ENCODE measurements at places on chromosomes 12 and 14.

GRCh38 chr12:108899145-108899544 lies 19.3 kb downstream of the DAO start:
- DNase-seq = no peak

DNA sequence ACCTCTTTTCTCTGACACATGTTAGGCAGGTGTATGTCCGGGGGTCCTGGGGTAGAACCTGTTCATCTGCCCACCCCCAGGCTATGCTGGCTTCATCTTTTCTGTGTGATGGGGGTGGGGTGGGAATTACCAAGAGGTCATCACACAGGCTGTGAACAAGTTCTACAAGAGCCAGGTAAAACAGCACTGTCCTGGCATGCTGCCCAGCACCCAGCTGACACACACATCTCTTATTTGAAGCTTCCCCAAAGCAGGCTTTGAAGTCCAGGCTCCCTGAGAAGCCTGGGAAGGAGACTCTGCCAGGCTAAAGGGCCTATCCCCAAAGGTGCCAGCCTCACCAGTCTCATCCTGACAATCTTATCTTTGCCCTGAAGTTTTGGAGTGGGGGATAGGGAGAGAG lies 141.1 kb downstream of the ALG10 start:
- DNase-seq = no peak

GRCh38 chr12:66302827-66303169 lies 505 bp downstream of the HELB start:
- DNase-seq = no peak

GRCh38 chr14:82180139-82180538 lies 646.5 kb upstream of the SEL1L start:
- DNase-seq = no peak

DNA sequence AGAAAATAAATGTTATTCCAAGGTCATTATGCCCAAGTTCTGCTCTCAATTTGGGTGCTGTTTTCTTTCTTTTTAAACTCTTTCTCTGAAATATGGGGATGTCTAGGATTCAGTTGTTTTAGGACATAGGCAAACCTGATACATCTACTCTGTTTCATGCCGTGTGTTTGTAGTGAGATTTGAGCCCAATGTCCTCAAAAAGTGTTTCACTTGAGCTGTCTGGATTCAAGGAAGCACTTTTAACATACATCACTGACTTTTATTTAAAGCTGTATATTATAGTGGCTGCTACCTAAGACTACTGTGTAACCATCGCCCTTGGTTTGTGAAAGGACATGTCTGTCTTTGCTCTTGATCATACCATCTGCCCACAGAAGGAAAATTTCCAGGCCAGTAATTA lies 709.3 kb upstream of the STXBP6 start:
- DNase-seq = no peak

- no peak for DNase-seq
Observed at GRCh38 chr12:130331146-130331545, 6.5 kb upstream of the PIWIL1 start.

DNA sequence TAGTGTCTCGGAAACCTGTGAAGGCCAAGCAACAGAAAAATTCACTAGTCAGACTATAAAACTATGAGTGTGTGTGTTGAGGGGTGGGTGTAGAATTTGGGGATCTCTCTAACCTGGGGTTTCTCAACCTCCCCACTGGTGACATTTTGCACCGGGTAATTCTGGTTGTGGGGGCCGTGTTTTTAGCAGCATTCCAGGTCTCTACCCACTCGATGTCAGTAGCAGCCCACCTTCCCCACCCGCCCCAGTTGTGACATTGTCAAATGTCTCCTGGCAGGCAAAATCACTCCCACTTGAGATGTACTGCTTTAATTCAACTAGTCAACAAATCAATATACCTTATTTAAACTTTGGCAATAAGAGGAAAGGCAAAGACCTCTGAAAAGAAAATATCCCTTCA lies 4.1 kb downstream of the GCN1 start:
- DNase-seq = no peak

DNA sequence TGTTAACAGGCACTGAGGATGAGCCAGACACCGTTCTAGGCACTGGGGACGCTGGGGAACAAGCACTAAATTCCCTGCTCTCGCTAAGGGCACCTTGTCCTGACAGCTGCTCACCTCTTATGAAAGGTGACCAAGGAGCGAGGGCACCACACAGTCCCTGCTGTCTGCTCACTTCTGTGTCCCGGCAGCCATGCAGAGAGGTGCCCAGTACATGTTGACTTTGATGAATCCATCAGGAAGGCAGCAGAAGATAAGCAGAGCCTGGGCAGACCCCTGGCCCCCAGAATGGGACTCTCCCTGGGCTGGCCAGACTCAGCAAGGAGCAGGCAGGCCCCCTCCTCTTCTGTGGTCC lies 14.1 kb downstream of the C14orf132 start:
- DNase-seq = no peak

DNA sequence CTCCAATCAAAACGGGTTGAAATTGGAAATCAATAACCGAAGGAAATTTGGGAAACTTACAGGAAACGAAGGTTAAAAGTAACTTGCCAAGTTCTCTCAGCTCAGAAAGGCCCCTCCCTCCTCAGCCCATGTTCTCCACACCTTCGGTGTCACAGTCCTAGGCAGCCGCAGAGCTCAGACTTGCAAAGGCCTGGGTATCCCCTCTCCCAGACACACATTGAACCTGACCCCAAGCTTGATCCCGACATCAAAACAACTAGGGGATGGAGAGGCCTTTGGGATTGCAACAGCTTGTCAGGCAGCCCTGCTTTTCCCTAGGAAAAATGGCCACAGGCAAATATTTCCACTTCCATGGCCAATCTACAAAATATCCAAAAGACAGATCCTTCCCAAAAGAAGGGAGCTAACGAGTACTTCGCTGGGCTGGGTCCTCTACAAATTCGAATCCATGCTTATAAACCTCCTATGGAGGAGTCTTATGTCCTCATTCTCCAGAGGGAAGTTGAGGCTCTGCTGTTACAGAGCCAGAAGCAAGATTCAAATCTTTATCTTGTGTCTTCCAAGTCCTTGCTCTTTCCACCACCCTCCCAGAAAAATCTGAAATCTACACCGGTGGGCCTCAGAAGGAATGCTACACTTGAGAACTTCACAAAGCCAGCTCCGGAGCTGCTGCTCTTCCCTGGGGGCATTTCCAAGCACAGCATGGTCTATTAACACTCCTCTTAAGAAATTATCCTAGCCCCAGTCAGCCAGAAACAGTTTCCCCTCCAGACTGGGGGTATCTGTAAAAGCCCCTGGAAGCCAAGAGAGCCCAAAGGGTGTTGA lies 35.7 kb upstream of the PNMA1 start:
- no peak for DNase-seq

- DNase-seq = no peak
Observed at GRCh38 chr12:60704171-60704914, 1108.5 kb downstream of the SLC16A7 start.

DNA sequence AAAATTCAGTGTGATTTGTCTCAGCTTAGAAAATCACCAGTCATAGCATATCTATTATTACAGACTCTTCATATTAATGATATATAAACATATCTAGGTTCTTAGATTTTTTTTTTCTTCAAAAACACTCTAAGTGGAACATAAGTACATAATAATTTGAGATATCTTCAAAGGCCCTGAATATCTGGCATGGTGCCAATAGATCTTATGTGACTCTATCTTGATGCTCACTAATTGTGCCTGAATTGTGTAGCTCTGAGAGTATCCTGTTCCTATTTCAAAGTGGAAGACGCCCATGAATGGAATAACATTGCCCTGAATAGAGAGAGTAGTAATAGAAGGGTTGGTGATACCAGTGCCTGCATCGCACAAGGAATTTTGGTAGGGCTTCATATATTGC lies 1312.7 kb upstream of the USP15 start:
- no peak for DNase-seq

- DNase-seq = no peak
Observed at GRCh38 chr12:61521258-61521657, 738.9 kb upstream of the USP15 start.

- no peak for DNase-seq
Observed at GRCh38 chr12:132152953-132153352, 8.7 kb downstream of the NOC4L start.

- no peak for DNase-seq
Observed at GRCh38 chr12:3792623-3793288, 39.8 kb upstream of the CRACR2A start.

- DNase-seq = no peak
Observed at GRCh38 chr12:1272142-1272541, 281.1 kb downstream of the ERC1 start.

DNA sequence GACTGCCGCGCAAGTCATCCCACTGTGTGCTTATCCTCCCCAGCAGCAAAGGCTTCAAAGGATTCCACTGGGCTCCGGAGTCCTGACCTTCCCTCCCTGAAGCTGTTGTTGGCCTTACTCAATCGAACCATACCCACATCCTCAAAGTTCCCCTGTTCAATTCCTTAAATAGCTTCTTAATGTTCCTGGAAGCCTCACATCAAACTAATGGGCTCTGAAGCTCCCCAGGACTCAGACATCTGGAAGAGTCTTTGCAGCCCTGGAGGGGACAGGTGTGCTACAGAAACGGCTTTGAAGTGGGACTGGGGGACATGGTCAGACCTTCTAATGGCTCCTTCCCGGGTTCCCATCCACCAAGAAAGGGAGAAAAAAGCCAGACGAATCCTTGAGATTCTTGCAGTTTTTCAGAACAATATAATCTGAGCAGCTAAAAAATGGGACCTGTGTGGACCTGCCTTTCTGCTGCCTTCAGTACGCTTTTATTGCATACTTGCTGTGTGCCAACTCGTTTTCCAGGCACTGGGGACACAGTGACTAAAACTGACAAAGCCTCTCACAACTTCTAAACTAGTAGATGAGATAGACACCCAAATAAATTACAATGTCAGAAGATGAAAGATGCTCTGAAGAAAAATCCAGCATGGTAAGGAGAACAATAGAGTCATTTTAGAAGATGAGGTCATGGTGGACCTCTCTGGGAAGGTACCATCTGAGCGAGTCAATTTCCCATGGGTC lies 204.5 kb downstream of the MON2 start:
- DNase-seq = no peak
